ENCODE measurements at places on chromosomes 12 and 14. TPM values are rescaled to one million over a fixed set of nuclear protein-coding genes. Genes with fewer than 3 reads are reported as not detected.

MSI1 gene
- 7.5 TPM for polyA plus RNA-seq

NXPH4 gene
- polyA plus RNA-seq, result 0.53 TPM

SIX6 gene
- not detected for polyA plus RNA-seq

SPX gene
- polyA plus RNA-seq, result not detected

OR4N2 gene
- not detected for polyA plus RNA-seq

GLI1 gene
- polyA plus RNA-seq, result 4.2 TPM

ACADS gene
- polyA plus RNA-seq, result 5.2 TPM

C12orf42 gene
- 0.66 TPM for polyA plus RNA-seq

RTL1 gene
- polyA plus RNA-seq, result not detected

KLRC2 gene
- polyA plus RNA-seq, result 3.7 TPM

TULP3 gene
- 6.5 TPM for polyA plus RNA-seq

APPL2 gene
- 47.0 TPM for polyA plus RNA-seq

JDP2 gene
- 17.9 TPM for polyA plus RNA-seq

OAS3 gene
- polyA plus RNA-seq, result not detected

ORAI1 gene
- 0.78 TPM for polyA plus RNA-seq

PTPRO gene
- polyA plus RNA-seq, result 124 TPM

STYK1 gene
- 0.26 TPM for polyA plus RNA-seq

SLC8B1 gene
- 1.1 TPM for polyA plus RNA-seq

NEDD8 gene
- 431 TPM for polyA plus RNA-seq

BMAL2 gene
- 11.3 TPM for polyA plus RNA-seq

C12orf54 gene
- not detected for polyA plus RNA-seq

TSPAN19 gene
- 4.8 TPM for polyA plus RNA-seq

STK38L gene
- 22.4 TPM for polyA plus RNA-seq

C14orf180 gene
- polyA plus RNA-seq, result not detected

LALBA gene
- polyA plus RNA-seq, result not detected

MANSC4 gene
- 0.54 TPM for polyA plus RNA-seq

KRT2 gene
- not detected for polyA plus RNA-seq

LPAR5 gene
- 0.48 TPM for polyA plus RNA-seq

SELPLG gene
- 0.62 TPM for polyA plus RNA-seq

NPFF gene
- polyA plus RNA-seq, result not detected

GUCY2C gene
- 0.06 TPM for polyA plus RNA-seq

HPD gene
- not detected for polyA plus RNA-seq

GALNT6 gene
- not detected for polyA plus RNA-seq

OVCH1 gene
- 0.83 TPM for polyA plus RNA-seq

RABGGTA gene
- polyA plus RNA-seq, result 28.8 TPM

CRIP1 gene
- 0.82 TPM for polyA plus RNA-seq

ADAMTS20 gene
- polyA plus RNA-seq, result 0.72 TPM

KCNH3 gene
- 3.0 TPM for polyA plus RNA-seq

GRIN2B gene
- 5.3 TPM for polyA plus RNA-seq

CCER1 gene
- not detected for polyA plus RNA-seq

TBC1D30 gene
- 16.5 TPM for polyA plus RNA-seq

GPRC5D gene
- polyA plus RNA-seq, result not detected

GALNT8 gene
- 25.9 TPM for polyA plus RNA-seq

MYBPC1 gene
- not detected for polyA plus RNA-seq

MYO1H gene
- 9.2 TPM for polyA plus RNA-seq

SLC16A7 gene
- polyA plus RNA-seq, result 4.0 TPM

NEUROD4 gene
- polyA plus RNA-seq, result not detected

B4GALNT3 gene
- polyA plus RNA-seq, result 6.7 TPM

FGFR1OP2 gene
- 79.4 TPM for polyA plus RNA-seq

NTF3 gene
- polyA plus RNA-seq, result not detected

PZP gene
- not detected for polyA plus RNA-seq

C12orf60 gene
- 3.8 TPM for polyA plus RNA-seq
